ENCODE measurements at places on chromosomes 13 and 19. TPM values are rescaled to one million over a fixed set of nuclear protein-coding genes. Genes with fewer than 3 reads are reported as not detected.

The CYP4F2 gene
- not detected for total RNA-seq

The UTP14C gene
- total RNA-seq = 10.2 TPM

The ADAT3 gene
- total RNA-seq = 1.7 TPM

The OR7A5 gene
- total RNA-seq = not detected

The GRIN3B gene
- total RNA-seq = 0.32 TPM

The CYP2A7 gene
- total RNA-seq = not detected

The BCAM gene
- total RNA-seq = 6.6 TPM

The TMEM86B gene
- 1.5 TPM for total RNA-seq

The ZNF418 gene
- 9.1 TPM for total RNA-seq

The RASIP1 gene
- total RNA-seq = 1.4 TPM

The ZIC5 gene
- total RNA-seq = under 0.01 TPM

The SELENOV gene
- not detected for total RNA-seq

The CLEC11A gene
- total RNA-seq = 21.3 TPM

The PRRG2 gene
- 0.32 TPM for total RNA-seq

The SBK2 gene
- total RNA-seq = not detected

The ZNF835 gene
- not detected for total RNA-seq

The ZNF560 gene
- total RNA-seq = 1.2 TPM

The FCAR gene
- total RNA-seq = not detected

The ZNF284 gene
- 3.3 TPM for total RNA-seq

The KASH5 gene
- total RNA-seq = not detected

The SPATA13 gene
- total RNA-seq = 6.9 TPM

The CD37 gene
- not detected for total RNA-seq

The TMEM38A gene
- total RNA-seq = 3.2 TPM

The LRRC8E gene
- total RNA-seq = 4.2 TPM

The ASPDH gene
- total RNA-seq = not detected

The C19orf73 gene
- 0.77 TPM for total RNA-seq

The C3 gene
- 10.6 TPM for total RNA-seq

The FFAR1 gene
- not detected for total RNA-seq

The FAM216B gene
- not detected for total RNA-seq

The HIF3A gene
- 1.3 TPM for total RNA-seq

The CSNK1G2 gene
- 39.4 TPM for total RNA-seq

The LGALS7 gene
- not detected for total RNA-seq
